Stimulated activated CD4-positive, alpha-beta T cell treated with anti-CD3 and anti-CD28 coated beads, Interleukin-4, amount 100 ng/mL, for 1 hour (primary cell): ENCODE measurements at places on chromosomes 12 and 14.
A peak's percentile ranks its signal among the peaks of the same experiment; 100 is the strongest.

DNA sequence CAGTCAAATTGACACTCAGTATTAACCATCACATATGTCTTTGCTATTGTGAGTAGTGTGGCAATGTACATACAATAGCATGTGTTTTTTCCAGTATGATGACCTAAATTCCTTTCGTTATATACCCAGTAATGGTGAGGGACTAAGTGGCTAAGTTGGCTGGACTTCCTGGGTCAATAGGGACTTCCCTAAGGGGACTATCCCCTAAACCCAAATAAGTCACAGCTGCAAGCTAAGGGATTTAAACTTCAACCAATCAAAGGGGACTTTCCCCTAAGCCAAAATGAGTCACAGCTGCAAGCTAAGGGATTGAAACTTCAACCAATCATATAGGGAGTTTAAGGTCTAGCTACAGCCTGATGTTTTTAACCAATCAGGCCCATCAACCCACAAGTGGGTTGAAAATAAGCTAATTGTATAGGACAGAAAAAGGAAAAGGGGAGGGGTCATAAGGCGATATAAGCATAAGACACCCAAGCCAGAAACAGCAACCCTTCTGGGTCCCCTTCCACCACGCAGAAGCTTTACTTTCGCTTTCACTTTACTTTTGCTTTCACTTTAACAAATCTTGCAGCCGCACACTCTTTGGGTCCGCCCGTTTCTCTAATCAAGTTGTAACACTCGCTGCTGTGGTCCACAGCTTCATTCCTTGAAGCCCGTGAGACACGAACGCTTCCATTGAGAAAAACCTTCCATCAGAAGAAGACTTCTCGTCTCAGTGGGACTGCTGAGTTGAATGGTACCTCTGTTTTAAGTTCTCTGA is 404.4 kb downstream of the FLRT2 start:
- DNase-seq = peak; percentile 39

DNA sequence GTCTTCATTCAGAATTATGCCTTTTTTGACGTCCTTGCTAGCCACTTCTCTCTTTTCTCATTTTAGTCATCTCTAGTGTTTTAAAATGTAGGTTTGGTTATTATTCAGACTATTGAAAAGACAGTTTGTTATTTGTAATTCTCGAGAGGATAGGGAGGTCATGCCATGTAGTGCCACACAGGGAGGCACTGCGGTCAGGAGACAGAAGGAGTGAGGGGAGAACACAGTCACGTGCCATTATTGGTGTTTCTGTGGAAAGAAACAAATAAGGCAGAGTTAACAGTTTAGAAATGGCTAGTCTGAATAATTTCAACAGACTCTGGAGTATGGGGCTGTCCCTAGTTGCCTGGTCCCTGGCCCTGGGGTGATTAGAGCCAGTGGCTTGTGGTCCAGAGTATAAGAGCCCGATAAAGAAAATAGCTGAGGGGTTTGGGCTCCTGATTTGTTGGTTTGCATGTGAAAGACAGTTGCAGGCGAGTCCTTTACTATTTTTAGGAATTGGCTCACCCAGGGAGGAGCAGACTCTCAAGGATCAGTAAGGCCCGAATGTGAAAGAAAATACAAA is 278.1 kb upstream of the SEL1L start:
- no peak for DNase-seq

GRCh38 chr12:24608108-24608507 is 340.8 kb downstream of the BCAT1 start:
- no peak for DNase-seq

GRCh38 chr12:81245907-81246570 is 168.2 kb downstream of the ACSS3 start:
- no peak for DNase-seq

- no peak for DNase-seq
These were observed 105.0 kb upstream of the CPNE8 start for GRCh38 chr12:39010406-39010805.

DNA sequence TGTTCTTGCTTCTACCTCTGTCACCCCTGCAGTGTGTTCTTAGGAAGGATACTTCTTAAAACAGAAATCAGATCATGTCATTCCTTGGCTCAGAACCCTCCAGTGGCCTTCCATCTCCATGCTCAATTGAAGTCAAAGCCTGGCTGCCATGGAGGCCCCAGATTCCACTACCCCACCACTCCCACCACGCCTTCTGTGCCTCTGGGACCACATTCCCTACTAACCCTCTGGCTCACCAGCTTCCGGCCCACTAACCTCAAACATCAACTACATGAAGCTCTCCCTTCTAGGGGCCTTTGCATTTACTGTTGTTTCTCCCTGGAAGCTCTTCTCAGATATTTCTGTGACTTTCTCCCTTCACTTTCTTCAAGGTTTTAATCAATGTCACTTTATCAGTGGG is 76.1 kb upstream of the REP15 start:
- no peak for DNase-seq

GRCh38 chr12:132219323-132219722 is 75.1 kb downstream of the NOC4L start:
- DNase-seq = no peak

DNA sequence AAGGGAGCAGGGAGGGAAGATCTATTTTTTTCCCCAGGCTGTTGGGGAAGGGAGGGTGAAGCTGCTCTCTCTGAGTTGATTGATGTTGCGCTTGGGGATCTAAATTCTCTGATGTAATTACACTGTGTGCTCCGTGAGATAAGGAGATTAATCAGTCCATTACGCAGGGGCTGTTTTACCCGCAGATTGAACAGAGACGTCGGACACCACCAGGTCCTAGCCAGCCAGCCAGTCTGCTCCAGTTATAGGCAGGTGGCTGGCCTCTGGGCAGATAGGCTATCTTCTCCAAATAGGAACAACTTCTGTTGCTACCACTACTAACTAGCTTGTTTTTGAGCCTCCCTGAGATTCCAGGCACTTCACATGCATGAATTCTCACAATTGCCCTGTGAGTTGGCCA is 91.1 kb downstream of the SRRM4 start:
- DNase-seq = no peak

DNA sequence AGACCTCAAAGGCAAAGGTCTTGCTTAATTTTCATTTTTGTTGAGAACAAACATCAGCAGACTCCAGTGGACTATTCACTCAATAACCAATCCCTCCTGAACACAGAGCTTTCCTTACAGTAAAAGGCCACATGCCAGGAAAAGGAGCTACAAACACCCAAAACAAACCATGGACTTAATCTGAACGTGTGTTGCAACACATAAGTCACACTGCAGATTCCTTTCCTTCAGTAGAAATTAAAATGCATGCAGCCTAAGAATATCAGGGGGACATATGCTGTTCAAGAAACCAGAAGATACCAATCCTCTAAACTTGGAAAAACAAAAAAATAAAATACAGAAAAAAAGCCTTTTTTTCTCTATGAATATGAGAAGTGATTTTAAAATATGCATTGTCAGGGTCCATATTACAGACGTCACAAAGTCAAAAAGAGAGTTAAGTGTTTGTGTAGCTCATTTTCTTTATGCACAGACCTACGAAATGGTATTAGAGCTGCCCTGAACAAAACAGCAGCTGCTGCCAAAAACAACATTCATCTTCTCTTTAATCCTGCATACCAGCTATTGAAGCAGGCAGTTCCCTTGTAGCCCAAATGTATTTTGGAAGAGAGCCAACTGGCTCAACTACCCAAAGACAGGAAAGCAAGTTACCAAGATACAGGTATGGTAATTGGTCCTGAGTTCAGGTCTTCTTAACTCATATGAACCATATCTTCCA is 26.2 kb downstream of the KITLG start:
- DNase-seq = no peak

GRCh38 chr12:72523754-72524153 is 251.6 kb downstream of the TRHDE start:
- no peak for DNase-seq

DNA sequence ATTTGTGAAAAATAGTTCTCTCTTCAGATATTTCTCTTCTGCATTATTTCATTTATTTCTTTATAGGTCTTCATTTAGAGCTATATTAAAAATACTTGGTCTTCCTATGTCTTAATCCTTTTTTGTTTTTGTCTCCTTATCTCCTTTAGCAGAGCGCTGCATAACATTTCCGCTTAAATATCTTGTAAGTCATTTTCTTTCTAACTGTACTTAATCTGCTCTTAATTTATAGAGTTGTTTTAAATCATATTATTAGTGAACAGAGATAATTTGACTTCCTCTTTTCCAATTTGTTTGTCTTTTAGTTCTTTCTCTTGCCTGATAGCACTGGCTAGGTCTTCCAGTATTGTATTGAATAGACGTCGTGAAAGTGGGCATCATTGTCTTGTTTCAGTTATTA is 18.0 kb downstream of the LUM start:
- no peak for DNase-seq

GRCh38 chr14:105436891-105437722 is 17.5 kb downstream of the MTA1 start:
- no peak for DNase-seq

DNA sequence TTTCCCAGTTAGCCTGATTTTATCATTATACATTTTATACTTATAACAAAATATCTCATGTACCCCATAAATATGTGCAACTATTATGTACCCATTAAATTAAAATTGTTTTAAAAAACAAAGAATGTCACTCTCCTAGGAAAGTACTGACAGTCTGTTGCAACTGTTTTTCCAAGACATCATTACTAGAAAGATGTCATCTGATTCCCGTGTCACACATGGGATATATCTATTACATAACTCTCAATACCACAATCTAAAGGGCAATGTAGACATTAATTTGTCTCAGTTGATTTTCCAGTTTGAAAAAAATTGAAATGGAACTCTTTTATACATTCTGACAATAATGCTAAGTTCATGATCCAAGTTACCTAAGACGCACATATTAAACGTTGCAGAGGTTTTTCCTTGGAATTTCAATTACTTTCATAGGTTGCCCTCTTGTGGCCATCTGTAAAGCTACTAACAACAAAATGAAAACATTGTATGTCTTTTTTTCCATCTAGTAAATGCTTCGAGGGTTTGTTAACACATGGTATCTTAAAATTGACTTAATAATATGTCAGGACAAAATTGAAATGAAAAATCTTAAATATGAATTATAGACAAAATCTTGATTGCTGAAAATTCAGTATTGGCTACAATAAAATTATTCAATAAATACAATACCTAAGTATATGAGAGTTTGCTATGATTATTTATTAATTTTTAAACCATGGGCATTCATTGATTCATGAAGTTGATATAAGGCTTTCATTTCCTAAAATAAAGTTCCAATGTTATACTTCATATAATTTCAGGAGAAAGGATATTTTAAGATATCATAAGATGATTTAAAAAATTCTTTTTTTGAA is 131.6 kb downstream of the PPFIA2 start:
- DNase-seq = no peak

DNA sequence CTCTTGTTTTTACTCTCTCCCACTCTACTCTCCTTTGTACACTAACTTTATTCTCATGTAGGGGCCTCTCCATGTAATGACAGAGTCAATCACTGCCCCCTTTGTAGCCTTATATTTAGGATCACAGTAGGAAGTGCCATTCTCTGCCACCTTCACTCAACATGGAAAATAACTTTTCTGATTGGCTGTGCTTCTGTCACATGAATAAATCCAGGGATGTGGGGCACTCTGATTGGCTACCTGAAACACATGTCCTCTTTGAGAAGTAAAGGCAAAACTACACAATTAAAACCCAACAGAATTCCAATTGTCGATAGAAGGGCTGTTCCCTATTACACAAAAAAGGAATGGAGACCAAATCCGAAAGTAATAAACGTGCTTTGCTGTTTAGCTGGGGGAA is at the start of gene RNASE9:
Gene RNASE9, minus strand, starts transcription at position 87 of the 400 bp plus-strand sequence.
- DNase-seq = no peak
